Right cardiac atrium (tissue), 5 donors: ENCODE measurements at places on chromosomes 3 and 15.

DNA sequence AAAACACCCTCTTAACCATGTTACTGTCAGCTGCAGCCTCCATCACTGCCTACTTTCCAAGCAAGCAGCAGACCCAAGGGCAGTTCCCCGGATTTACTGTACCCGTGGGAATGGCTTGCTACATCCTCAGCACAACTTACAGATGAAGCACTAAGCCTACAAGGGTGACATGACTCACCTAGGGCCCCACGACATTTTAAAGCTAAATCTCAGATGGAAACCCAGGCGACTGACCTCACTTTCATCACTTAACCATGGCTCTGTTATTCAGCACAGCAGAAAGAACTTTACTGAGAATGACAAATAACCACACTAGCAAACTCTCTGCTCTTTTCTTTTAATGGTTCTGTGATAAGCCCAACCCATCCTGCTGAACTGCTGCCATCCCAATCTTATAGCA lies 65.6 kb downstream of the SUMF1 start:
- DNase-seq, result no peak

GRCh38 chr15:42858999-42859789 lies 61.4 kb downstream of the TTBK2 start:
- no peak for DNase-seq

- DNase-seq, result no peak
Measured at GRCh38 chr3:55370272-55370671, 116.8 kb downstream of the WNT5A start.

DNA sequence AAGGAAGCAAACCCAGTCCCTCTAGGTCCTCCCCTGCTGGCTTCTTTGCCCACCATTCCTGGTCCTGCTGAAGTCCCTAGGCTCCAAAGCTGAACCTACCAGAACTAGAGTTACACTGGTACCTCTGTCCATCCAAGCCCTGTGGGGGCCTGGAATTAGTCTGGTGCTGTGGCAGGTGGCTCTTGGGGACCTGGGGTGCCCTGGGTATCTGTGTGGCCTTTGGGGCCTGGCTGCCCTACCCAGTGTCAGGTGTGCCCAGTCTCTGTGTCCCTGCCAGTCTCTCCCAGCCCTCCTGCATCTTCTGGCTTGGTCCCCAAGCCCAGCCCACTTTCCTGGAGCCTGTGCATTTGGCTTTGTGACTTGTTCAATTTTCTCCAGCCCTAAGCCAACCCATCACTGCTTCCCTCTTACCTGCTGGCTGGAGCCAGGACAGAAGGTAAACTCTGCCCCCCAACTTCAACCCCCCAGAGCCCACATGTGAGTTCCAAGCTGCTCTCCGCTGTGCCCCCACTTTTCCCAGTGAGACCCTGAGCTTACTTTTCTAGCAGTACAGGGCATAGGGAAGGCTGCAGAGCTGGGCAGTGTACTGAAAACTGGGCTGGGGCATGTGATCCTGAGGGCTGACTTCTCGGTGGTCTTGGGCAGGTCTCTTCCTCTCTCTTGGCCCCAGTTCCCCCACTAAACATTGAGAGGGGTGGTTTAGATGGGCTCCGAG lies 28.3 kb upstream of the HHATL start:
- DNase-seq, result no peak
